ENCODE measurements at places on chromosomes 12 and 14.

DNA sequence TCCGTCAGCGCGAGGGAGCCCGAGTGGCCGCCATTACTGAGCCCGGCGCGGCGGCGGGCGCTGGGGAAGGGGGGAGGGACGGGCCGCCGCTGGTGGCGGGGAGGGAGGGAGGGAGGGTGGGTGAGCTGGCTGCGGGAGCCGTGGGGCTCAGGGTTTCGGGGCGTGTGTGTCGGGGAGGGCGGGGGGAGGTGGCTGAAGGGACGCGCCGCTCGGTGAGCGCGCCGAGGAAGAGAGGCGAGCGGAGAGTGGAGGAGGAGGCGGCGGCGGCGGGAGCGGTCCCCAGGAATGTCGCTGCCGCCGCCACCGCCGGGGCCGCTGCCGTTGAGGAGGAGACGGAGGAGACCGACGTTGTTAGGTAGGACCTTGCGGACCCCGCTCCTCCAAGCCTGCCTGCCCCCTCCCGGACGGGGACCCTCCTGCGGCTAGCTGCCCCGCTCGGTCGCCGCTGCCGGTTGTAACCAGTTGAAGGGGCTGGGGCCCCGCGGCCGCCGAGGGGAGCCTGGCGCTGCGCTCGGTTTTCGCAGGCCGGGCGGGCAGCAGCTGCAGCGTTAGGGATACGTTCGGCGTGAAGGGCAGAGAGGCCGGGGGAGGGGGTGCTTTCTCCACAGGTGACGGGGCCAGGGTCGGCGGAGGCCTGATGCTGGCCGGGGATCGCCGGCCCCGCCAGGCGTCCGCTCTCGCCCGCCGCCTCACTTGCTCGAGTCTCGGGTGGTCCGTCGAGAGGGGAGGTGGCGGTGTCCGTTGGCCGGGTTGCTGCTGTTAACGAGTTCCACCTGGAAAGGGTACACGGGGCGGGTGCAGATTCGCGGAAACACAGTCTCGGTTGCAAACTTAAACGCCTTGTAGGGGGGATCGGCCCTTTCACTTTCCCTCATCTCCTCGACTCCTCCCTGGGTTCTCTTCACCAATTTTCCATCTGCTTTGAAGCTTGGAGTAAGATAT is at the start of gene ARHGAP5:
TSS of gene ARHGAP5 (plus strand) at position 224 of the 942 bp plus-strand sequence. CDS start 13,366 bp downstream, outside the sequence.
- DNase-seq, result peak; percentile 41

DNA sequence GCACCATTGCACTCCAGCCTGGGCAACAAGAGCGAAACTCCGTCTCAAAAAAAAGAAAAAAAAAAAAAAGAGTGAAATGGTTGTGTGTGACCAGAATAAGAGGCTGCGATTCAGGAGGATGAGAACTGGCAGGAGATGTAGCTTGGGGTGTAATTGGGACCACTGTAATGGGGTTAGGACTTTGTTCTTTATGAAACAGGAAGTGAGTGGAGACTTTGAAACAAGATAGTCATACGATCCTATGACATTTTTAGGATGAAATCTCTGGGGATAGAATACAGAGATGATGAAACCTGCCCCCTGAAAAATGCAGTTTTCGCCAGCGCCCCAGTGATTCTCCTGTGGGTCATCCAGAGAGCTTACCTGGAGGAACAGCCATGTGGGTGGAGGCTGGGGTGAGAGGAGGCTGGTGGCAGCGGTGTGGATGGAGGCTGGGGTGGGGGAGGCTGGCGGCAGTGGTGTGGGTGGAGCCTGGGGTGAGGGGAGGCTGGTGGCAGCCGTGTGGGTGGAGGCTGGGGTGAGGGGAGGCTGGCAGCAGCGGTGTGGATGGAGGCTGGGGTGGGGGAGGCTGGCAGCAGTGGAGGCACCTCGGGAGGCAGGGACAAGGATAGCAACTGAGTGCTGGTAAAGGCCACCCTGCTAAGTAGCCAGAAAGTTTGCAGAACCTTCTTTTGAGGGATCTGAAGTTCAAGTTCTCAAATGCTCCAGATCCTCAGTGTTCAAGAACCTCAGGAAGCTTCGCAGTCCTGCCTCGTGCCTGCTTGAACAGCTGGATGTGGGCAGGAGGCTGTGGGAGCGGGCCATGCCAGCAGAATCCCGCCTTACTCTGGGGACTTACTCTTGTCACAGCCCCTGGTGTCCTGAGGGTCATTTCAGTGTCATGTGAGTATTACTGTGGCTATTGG is 20.2 kb downstream of the FBXL14 start:
- no peak for DNase-seq

DNA sequence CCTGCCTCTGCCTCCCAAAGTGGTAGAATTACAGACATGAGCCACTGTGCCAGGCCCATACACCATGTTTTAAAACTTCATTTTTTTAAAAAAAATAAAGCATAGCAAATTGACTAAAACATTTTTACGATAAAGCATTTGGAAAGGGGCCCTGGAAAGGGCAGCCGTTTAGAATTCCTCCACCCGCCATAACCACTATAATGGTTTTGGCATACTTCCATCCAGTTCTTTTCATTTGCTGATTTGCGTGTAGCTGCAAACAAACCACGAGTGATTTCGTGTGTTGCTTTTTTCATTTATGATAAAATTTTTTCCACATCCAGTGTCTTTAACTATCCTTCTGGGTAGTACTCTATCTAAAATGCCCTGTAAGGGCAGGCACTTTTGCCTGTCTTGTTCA is 91.8 kb upstream of the RIN3 start:
- DNase-seq, result no peak

- no peak for DNase-seq
Measured at GRCh38 chr14:65249471-65250161, 147.3 kb upstream of the MAX start.

- peak; percentile 91 for DNase-seq
Measured at GRCh38 chr14:54902521-54903420, at the start of gene GCH1. Gene GCH1, minus strand, starts transcription at chr14:54902826. Its CDS starts 163 bp downstream, at chr14:54902663.

GRCh38 chr14:30159374-30159773 is 231.7 kb upstream of the PRKD1 start:
- no peak for DNase-seq

- peak; percentile 27 for DNase-seq
Measured at GRCh38 chr12:120856980-120857379, 47.2 kb downstream of the SPPL3 start.

DNA sequence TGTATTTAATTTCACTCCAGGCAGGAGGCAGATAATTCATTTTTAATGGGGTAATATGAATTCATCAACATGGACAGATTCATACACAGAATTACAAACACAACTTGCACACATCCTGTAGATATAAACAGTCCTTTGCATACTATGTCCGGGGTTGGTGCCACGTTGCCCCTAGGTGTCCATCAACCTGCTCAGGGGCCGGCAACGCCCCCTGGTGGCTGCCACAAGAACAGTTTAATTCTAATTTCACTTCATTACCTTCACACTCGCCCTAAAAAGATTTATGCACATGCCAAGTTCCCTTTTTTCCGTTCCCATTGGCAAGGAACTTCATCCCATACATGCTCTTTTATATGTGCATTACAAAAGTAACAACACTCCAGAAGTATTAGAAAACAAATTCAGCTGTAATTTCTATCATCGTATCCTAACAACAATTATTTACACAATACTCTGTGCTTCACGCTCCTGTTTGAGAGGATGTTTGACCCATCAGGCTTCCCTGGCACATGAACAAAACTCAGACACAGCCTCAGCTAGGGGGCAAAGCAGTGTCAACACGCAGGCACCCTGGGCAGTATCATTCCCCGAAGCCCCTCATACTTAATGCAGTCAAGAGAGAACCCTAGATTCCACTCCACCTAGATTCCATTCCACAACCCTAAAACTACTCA is 15.5 kb downstream of the MANSC1 start:
- DNase-seq, result peak; percentile 79

GRCh38 chr14:40119765-40120164 is 687.5 kb upstream of the FBXO33 start:
- DNase-seq, result no peak

Measured in AG20443 (cell line).